ENCODE measurements at places on chromosomes 12 and 14.
A peak's percentile ranks its signal among the peaks of the same experiment; 100 is the strongest.

DNA sequence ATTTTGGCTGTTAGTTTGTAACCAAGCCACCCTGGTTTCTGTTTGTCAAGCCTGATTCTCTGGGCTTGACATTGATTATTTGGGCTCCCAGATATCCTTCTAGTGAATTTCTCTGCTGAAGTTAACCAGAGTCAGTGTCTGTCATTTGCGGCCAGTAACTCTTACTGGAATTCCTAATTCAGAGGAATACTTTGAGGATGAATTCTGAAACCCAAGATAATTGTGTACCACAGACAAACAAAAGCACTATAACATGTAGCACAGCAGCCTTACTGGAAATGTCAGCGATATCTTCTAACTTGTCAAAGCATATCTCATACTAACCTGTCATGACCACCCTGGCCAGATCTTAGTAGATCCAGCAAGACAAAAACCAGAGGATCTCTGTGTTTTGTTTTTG lies 84.4 kb upstream of the HIF1A start:
- DNase-seq = no peak

- DNase-seq = peak; percentile 61
Measured at GRCh38 chr12:89674326-89674942, 34.2 kb downstream of the ATP2B1 start.

- peak; percentile 66 for DNase-seq
Measured at GRCh38 chr12:89353188-89353822, 1.0 kb upstream of the DUSP6 start.

DNA sequence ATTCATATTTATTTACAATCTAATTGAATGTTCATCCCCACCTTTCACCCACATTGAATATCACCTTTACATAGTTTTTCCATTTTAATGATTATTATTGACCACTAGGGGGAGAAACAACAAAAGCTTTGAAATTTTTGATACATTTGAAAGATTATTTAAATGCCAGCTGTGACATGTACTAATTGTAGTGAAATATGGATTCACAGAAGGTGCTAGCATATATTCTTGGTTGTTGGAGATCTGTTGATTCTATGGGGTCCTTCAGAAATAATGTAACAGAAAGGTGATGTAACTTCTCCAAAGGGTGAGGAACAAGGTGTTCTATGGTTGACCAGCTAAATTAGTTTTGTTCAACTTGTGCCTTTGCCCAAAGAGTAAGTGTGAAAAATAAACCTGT lies 22.4 kb upstream of the GPR33 start:
- peak; percentile 43 for DNase-seq

- DNase-seq = no peak
Measured at GRCh38 chr12:42987216-42987650, 397.7 kb upstream of the PRICKLE1 start.

GRCh38 chr12:54173906-54174471 lies 14.8 kb downstream of the SMUG1 start:
- no peak for DNase-seq

DNA sequence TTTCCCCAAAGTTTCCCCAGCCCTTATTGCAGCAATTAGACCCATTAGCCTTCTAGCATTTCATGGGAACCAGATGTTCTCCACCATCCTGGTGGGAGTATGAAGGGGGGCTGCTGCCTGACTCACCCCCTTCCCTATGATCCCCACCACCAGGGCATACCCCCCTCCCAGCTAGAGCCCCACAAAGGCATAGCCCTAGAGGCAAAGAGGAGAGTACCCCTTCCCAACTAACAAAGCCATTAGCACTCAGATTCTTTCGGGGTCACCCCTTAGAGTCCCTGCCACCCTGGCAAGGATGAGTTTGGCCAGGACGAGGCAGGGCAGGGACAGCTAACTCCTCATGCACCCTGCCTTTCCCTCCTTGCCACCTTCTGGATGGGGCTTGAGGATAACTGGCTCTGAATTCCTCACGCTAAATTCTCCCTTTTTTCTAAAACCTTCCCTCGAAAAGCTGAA lies 9.2 kb downstream of the RARG start:
- no peak for DNase-seq

DNA sequence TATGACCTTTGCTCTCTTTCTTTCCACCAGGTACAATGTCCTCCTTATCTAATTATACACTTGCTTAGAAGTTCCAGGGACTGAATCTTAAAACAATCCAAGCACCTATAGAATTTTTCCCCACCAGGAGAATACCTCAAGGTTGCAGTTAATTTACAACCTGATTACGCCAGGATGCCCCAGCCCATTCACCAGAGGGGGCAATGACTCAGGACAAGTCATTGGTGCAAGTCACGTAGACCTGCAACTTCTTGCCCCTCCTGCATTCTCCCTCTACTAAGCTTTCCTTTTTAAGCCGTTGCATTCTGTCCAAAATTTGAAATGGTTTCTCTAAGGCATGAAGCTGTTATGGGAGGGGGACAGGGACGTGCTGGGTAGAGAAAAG lies 111.1 kb upstream of the SCAF11 start:
- DNase-seq = no peak

DNA sequence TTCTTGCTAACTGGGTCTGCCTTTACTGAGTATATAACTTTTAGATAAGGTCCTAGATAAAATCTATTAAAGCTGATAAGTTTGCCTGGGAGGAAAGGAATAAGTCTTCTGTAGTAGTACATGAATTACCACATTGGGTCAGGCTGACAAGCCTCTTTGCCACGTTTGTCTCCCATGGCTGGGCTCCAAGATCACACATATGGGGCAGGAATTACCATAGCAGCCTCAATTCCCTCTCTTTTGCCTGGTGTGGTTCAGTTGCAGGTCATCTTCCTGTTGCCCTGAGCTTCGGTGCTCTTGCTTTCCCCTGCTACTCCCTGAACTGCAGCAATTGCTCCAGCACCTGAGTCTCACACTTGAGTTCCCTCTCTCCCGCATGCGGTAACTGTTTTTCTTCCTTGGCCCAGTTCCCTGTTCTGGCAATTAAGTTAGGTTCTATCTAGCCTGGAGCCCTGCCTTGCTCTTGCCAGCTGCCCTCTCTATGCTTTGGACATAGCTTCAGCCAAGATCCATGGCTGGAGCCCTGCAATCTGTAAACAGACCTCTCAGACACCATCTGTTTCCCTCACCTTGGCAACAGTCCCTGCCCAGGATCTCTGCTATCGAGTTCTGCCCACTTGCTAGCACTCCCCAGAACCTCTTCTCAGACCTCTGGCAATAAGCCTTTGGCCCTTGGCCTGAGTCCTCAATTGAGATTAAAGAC lies 5.8 kb upstream of the GLT8D2 start:
- peak; percentile 94 for DNase-seq

- no peak for DNase-seq
Measured at GRCh38 chr12:53051058-53051880, 1.4 kb downstream of the TNS2 start.

DNA sequence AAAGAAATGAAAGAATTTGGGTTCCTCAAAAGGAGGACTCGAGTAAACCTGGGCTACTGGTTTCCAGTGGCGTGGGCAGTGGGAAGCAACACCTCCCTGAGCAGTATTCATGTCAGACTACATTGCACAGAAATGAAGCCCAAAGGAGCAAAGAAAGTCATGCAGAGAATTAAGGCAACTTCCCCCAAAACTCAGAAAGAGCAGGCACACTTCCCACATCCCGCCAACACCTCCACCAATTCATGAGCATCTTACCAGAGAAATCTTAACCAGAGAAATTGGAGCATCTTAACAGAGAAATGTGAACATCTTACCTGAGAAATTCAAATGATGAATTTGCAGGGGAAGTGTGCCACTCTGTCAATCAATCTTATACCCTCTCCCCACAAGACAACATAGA lies 36.7 kb downstream of the SLC8A3 start:
- no peak for DNase-seq

DNA sequence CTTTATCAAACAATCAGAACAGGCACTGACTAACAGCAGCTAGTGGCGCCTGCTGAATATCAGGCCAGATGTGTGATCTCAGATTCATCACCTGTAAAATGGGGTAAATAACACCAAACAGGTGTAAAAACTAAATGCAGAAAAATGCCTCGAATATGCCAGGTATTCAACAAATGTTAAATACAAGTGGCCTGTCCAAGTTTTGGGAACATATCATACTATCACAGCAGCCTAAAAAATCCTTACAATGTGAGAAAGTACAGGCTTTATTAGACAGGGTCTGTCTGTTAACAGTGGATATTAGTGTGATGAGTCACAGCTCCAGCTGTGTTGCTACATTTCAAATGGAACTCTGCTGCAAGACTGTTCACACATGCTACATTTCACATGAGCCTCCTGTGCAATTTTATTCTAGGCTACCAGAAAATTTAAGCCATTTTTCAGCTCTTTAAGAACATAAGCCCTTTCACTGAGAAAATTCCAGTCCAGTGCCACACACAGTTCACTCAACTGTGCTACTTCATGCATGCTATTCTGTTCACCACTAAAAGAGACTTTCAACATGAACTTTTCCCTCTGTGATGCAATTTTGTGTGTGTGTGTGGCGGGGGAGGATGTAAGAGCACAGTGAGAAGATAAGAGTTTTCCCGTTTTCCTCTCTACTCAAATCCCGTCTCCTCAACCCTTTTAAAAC lies 56.7 kb downstream of the MSRB3 start:
- DNase-seq = no peak

GRCh38 chr12:30823156-30823699 lies 68.5 kb upstream of the CAPRIN2 start:
- no peak for DNase-seq

GRCh38 chr14:74852922-74853530 lies 22.9 kb downstream of the PROX2 start:
- DNase-seq = no peak

DNA sequence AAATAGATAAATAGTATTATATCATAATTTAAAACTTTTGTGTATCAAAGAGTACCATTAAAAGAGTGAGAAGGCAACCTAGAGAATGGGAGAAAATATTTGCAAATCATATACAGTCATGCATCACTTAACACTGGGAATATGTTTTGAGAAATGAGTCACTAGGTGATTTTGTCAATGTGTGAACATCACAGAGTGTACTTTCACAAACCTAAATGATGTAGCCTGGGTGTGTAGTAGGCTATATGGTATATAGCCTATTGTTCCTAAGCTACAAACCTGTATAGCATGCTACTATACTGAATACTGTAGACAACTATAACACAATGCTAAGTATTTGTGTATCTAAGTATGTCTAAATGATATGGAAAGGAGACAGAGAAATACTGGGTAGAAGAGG lies 48.0 kb upstream of the ARID2 start:
- DNase-seq = no peak

- DNase-seq = no peak
Measured at GRCh38 chr12:126451809-126452208, 1386.6 kb downstream of the AACS start.

GRCh38 chr12:124564232-124564958 lies 3.0 kb downstream of the NCOR2 start:
- DNase-seq = no peak

GRCh38 chr12:7344833-7345606 lies 41.1 kb downstream of the ACSM4 start:
- DNase-seq = no peak

DNA sequence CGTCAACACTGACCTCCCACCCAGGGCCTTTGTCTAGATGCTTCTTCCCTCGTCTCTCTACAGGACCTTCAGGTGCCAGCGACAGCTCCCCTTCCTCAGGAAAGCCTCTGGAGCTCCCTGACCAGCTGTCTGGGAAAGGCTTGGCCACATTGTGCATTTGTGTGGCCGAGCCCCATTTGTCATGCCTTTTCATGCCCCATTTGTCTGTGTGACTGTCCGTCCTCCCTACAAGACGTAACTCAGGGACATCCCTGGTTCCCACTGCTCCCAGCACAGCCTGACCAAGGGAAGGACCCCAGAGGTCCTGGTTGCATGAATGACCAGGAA lies 23.8 kb downstream of the ZFYVE21 start:
- no peak for DNase-seq

- no peak for DNase-seq
Measured at GRCh38 chr14:95725685-95726336, 11.9 kb upstream of the TCL1A start.

GRCh38 chr14:76203086-76204001 lies 51.6 kb downstream of the GPATCH2L start:
- DNase-seq = no peak

- DNase-seq = peak; percentile 91
Measured at GRCh38 chr14:74501135-74501614, 7.6 kb downstream of the ISCA2 start.

DNA sequence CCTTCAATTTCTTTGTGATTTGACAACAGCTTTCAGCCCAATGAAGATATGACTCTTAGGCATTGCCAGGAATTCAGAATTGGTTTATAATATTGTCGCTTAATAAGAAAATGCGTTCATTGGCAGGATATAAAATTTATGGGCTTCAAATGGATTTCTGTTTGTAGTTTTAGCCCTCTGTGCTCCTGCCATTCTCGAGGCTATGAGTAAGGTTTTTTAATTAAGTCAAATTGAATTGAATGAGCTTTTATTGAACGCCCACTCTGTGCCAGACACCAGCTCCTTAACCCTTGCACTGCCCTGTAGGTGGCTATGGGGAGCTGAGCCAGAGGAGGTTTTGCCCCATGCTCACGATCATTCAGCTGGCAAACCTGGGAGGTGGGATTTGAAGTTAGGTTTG lies 115.1 kb downstream of the SLC25A47 start:
- no peak for DNase-seq

GRCh38 chr14:103086771-103087342 lies 2.8 kb downstream of the LBHD2 start:
- no peak for DNase-seq

DNA sequence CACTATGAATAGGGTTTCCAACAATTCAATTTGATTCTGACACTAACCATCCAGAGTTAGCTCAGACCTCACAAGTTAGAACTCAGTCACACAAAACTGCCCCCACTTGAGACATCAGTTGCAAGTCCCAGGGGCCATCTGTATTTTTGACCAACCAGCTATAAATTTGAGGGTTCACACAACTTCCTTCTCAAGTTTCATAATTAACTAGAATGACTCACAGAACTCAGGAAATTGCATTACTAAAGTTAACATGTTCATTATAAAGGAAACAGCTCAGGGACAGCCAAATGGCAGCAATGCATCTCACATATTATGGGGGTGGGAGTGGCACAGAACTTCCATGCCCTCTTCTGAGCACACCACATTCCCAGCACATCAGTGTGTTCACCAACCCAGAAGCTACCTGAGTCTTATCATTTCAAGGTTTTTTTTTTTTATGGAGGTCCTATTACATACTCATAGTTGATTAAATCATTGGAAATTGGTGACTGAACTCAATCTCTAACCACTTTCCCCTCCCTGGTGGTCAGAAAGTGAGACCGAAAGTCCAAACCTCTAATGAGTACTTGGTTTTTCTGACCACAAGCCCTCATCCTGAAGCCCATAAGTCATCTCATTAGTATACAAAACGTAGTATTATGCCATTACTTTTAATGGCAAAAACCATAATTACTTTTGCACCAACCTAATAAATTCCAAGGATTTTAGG lies 1721.5 kb upstream of the SEL1L start:
- no peak for DNase-seq

GRCh38 chr14:22506778-22507351 lies 82.2 kb downstream of the DAD1 start:
- DNase-seq = no peak

DNA sequence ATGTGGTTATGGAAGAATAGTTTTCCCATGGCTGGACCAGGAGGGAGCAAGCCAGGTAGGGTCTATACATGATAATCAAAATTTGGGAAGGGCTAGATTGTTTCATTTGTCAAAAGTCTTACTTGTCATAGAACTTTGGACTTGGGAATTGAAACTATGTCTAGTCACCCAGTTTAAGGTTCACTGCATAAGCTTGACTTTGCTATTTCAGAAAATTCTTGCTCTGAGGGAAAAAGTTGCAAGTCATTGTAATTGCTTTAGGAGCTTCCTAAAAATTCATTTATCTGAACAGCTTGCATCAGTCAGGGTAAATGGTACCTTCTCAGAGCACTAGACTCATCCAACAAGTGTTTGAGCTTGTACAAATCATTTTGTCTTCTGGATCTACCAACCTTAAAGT lies 1194.7 kb downstream of the GALC start:
- no peak for DNase-seq

Measured in NCI-H1105 (cell line).